ENCODE measurements at places on chromosomes 2 and 18.

DNA sequence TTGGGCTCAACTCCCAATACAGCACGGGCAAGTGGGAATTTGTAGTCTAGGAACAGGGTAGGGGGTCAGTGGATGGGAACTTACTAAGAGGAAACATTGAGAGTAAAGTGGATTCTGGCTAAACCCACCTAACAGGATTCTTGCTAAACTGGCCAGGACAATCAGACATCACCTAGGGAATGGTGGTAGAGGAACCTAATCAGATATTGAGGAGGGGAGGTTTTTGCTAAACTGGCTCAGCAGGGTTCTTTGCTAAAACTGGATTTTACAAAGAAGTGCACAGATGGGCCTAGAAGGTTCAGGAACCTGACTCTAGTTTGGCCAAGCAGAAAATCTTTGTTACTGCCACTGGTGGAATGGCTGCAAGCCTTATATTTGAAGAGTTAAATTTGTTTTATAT is 55.9 kb downstream of the INPP4A start:
- no peak for DNase-seq

GRCh38 chr18:48580066-48580465 is 41.2 kb downstream of the CTIF start:
- DNase-seq, result no peak

GRCh38 chr18:54856105-54856646 is 27.9 kb downstream of the RAB27B start:
- no peak for DNase-seq

DNA sequence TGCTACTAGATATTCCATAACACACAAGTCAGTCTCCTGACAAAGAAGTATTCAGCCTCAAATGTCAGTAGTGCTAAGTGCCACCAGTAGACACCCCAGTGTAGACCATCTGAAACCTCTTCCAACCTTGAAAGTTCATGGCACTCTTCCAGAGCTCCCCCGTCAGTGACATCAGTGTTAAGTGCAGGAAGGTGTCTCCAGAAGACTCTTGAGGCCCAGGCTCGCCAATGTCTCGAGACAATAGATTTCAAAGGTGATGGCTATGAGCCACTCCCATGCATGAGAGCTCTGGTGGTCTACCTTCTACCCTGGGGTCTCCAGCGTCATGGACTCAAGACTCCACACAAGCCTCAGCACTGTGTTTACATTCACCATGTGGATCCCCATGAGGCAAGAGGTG is 183.8 kb downstream of the SMAD2 start:
- DNase-seq, result no peak

DNA sequence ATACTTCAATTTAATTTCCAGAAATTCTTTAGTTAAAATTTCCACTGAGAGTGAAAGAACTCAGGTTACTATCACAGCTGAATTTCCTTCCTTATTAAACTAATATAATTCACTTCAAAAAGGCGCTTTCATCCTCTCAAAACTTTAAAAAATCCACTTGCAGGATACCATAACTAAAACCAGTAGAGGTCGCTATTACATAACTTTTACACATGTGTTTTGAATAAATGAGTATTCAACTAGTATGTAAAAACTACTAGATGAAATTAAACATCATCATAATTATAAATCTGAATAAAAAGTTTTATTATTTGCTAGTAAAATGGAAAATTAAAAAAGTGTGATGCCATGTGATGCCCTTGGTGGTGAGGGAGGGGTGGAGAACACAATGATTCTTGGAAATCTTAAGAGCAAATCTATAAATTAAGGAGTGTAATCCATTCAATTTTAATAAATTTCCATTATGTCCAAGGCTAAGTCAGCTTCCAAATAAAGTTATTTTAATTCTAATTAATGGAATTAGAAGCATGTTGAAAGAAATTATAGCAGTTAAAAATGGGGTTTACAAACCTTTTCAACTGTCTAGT is 61.4 kb downstream of the SOS1 start:
- DNase-seq, result peak; percentile 87

DNA sequence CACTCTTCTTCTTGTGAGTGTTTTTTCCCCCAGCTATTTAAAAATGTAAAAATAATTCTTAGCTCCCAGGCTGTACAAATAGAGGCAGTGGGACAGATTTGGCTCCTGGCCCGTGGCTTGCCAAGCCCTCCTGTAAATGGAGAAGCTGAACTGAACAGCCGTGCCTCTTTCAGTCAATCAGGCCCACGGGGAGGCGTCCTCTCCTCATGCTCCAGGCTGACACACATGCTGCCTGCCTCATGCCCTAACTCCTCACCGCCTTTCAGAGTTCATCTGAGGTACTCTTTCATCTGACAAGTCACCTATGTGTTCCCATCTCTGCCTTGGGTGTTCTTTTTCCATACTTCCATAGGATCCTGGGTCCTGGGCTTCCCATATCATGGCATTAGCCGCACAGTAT is 58.9 kb downstream of the BMP10 start:
- peak; percentile 18 for DNase-seq

GRCh38 chr2:236935631-236936445 is 149.9 kb upstream of the COPS8 start:
- DNase-seq, result no peak

GRCh38 chr2:217789003-217789735 is 213.6 kb downstream of the TNS1 start:
- peak; percentile 82 for DNase-seq

GRCh38 chr2:7795778-7796563 is 878.8 kb downstream of the RNF144A start:
- DNase-seq, result no peak

GRCh38 chr2:242085941-242086621 is 216.6 kb downstream of the RTP5 start:
- DNase-seq, result no peak

GRCh38 chr18:45290364-45290763 is 324.9 kb upstream of the SLC14A2 start:
- DNase-seq, result no peak

Data from hematopoietic multipotent progenitor cell treated with erythropoietin and hydrocortisone succinate and interleukin-3 and kit ligand, for 15 days (in vitro differentiated cells).